Stimulated activated CD4-positive, alpha-beta T cell treated with anti-CD3 and anti-CD28 coated beads, Interleukin-4, amount 100 ng/mL, for 1 hour (primary cell): ENCODE measurements at places on chromosomes 6 and 20.

- DNase-seq, result no peak
These were observed 144.2 kb downstream of the REV3L start for GRCh38 chr6:111338843-111339242.

DNA sequence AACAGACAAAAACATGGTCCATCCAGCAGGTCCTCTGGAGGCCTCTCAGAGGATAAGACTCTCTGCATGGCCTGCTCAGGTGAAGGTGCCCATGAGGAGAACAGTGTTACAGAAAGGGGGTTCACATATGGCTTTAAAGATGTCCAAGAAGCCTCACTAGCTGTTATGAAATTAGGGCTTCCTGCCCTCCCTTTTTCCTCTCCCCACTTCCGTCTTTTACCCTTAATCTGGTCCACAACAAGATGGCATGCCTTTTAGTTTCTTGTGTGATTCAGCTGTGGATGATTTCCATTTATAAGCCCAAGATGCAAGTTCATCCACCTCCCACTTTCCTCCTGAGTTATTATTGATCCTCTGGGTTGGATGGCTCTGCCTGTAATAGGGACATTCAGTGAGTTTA is 14.0 kb downstream of the GCNT2 start:
- no peak for DNase-seq

- DNase-seq, result no peak
These were observed 16.2 kb upstream of the RCAN2 start for GRCh38 chr6:46507426-46507825.

DNA sequence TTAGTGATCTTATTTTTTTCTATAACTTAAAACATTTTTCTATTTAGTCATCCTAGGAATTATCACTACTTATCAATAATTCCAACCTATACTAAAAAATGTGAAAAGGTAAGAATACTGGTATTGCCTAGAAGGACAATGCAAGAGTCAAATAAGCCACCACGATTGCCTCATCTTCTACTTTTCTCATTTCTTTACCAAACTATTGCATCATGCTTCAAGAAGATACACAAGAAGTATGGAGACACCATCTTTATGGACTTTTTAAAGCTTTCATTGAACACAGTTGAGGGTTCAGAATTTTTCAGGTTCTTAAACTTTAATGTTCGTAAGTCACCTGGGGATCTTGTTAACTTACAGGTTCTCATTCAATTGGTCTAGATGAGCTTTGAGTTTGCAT is 25.9 kb downstream of the ELOVL2 start:
- DNase-seq, result no peak

GRCh38 chr6:6379573-6379972 is 59.1 kb upstream of the F13A1 start:
- DNase-seq, result no peak

- DNase-seq, result no peak
These were observed 202.9 kb downstream of the ZNF217 start for GRCh38 chr20:53390770-53391169.

GRCh38 chr20:61629602-61630390 is 377.7 kb downstream of the CDH4 start:
- no peak for DNase-seq

GRCh38 chr6:112457886-112458285 is 110.8 kb downstream of the RFPL4B start:
- DNase-seq, result no peak

DNA sequence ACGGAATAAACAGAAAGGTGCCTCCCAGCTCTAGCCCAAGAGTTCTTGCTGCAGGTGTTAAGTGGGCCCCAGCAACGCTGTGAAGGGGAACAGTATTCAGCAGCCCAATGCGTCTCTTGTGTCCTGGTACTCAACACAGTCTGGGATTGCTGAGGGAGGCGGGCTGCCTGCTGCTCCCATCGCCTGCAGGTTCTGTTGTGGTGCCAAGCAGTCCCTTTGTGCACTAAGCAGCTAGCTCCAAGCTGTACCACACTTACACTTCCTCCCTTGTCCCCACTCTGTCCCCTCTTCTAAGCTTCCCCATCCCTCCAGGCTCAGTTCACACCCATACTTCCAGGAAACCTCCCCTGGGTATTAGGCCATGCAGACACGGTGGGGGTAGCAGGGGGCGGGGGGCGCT is 92.7 kb downstream of the AGPAT4 start:
- DNase-seq, result no peak

DNA sequence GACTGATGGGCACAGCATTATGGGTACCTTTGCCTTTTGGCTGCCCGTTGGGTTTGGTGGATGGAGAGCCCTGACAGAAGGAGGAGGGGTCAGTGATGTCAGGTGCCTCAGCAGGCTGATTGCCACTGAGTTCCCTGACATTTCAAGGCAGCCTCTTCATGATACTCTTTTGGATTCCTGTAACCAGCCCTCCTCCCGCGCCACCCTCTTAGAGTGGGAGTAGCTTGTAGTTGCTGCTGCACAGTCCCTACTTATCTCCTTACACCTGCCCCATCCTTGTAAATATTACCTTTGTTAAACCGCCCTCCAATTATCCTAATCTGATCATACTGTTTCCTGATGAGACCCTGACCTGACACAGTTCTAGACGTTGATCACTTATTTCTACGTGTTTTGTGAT is 140.0 kb downstream of the CFAP61 start:
- no peak for DNase-seq

GRCh38 chr6:159620947-159621346 is 72.1 kb downstream of the SOD2 start:
- DNase-seq, result no peak

DNA sequence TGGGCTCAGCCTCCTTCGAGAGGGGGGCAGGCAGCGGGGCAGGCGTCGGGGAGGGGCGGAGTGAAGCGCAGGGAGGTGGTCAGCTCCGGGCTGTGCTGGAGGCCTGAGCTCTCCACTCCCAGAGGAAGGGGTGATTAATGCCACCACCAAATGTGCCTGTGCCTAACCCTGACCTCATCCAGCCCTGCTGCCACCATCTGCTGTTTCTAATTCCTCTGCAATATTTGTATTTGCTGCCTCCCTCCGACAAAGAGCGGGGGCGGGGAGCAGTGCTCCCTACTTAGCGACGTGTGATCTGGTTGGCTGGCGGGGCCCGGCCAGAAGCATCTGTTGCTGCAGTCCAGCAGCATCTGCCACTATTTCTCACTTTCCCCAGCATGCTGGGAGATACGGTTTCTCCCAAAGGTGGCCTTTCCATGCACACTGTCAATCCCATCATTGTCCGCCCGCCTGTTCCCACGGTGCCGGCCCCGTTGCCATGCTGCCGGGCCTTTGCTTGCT is 47.0 kb downstream of the DLL1 start:
- no peak for DNase-seq

GRCh38 chr20:48656661-48657211 is 171.1 kb downstream of the PREX1 start:
- DNase-seq, result no peak

DNA sequence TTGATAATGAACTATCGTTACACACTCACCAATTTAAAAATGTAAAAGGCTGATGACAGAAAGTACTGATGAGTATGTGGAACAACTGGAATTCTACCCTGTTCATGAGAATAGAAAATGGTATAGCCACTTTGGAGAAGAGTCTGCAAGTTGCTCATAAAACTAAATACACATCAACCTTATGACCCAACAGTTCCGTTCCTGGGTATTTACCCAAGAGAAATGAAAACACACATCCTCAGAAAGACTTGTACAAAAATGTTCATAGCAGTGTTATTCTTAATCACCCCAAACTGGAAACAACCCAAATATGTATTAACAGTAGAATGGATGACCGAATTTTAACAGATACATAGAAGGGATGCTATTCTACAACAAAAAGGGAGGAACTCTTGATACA is 145.7 kb upstream of the LRFN2 start:
- no peak for DNase-seq

GRCh38 chr20:47448429-47448828 is 53.3 kb upstream of the NCOA3 start:
- no peak for DNase-seq

GRCh38 chr6:116078945-116079344 is 18.3 kb upstream of the FRK start:
- no peak for DNase-seq

DNA sequence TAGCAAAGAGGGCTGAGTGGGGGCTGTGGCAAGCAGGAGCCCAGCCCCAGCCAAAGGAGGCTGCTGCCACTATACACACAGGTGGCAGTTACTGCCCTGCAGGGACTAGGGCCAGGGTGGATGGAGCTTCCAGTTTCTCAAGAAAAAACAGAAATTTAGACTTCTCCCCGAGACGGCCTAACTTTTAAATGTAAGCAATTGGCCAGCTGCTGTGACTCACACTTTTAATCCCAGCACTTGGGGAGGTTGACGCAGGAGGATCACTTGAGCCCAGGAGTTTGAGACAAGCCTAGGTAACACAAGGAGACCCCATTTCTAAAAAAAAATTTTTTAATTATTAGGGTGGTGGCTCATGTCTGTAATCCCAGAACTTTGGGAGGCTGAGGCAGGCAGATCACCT is 98.2 kb upstream of the NFATC2 start:
- DNase-seq, result no peak

DNA sequence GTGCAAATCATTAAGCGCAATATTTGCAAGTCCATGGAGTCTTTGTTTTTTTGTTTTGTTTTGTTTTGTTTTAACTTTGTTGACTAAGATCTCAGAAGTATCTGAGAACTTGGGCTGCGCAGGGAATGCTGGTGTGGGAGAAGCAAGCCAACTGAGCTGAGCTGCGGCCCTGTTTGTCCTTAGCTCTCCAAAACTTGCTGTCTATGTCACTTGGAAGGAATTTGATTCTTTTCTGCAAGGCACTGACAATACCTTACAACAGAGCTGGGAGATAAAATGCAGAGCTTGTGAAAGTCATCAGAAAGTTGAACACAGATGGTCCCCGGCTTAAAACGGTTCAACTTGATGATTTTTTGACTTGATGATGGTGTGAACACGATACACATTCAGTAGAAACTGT is 5.4 kb downstream of the SLC22A23 start:
- DNase-seq, result no peak

DNA sequence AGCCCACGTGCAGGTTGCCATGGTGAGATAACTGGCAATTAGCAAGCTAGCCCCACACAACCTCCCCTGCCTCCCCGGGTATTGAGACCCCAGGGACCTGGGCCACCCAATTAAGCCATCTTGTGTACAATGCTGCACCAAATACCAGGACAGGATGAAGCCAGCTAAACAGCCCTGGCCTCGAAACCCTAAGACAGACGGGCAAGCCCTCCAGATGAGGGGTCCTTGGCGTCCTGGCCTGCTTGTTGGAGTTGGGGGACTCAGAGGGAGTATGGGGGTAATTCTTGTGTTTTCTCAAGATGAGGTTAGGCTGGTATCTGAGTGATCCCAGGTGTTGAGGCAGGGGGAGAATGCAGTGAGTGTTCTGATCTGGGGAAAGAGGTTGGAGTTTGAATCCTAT is 8.8 kb upstream of the MAPRE1 start:
- DNase-seq, result no peak

DNA sequence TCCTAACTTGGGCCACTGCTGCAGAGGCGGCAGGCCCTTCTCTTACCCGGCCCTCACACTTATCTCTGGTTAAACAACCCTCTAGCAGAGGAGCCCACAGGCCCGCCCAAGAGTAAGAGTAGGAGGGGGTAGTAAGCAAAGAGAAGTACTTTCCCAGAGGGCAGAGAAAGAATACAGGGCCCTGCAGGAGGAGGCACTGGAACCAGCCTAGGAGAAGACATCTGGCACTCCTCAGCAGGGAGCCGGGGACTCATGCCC is 10.1 kb downstream of the MTCH1 start:
- no peak for DNase-seq

GRCh38 chr6:116881236-116881635 is 4.2 kb downstream of the RFX6 start:
- DNase-seq, result no peak

DNA sequence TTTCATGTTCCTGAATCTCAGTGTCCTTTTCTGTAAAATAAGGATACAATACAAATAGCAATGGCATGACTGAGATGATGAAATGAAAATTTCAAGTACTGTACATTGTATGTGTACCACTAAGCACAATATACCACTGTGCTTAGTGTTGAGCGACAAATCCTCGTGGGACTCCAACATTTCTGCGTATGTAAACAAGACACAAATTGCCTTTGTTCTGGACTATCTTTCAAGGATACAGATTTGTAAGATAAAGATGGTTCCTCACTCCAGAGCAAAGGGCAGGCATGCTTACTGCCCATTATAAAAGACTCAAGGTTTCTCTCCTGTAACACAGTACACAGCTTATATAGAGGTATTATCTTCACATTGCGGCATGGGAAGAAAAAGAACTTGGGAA is 6.0 kb downstream of the RARS2 start:
- no peak for DNase-seq

GRCh38 chr6:87139236-87139635 is 16.1 kb upstream of the ZNF292 start:
- DNase-seq, result no peak

GRCh38 chr6:15090145-15090579 is 155.7 kb upstream of the JARID2 start:
- no peak for DNase-seq

- DNase-seq, result no peak
These were observed 64.5 kb downstream of the FAM120B start for GRCh38 chr6:170371080-170371479.

- DNase-seq, result no peak
These were observed 318.0 kb upstream of the PTCHD4 start for GRCh38 chr6:48429021-48429420.

- no peak for DNase-seq
These were observed 42.4 kb downstream of the SNX14 start for GRCh38 chr6:85551264-85551663.

DNA sequence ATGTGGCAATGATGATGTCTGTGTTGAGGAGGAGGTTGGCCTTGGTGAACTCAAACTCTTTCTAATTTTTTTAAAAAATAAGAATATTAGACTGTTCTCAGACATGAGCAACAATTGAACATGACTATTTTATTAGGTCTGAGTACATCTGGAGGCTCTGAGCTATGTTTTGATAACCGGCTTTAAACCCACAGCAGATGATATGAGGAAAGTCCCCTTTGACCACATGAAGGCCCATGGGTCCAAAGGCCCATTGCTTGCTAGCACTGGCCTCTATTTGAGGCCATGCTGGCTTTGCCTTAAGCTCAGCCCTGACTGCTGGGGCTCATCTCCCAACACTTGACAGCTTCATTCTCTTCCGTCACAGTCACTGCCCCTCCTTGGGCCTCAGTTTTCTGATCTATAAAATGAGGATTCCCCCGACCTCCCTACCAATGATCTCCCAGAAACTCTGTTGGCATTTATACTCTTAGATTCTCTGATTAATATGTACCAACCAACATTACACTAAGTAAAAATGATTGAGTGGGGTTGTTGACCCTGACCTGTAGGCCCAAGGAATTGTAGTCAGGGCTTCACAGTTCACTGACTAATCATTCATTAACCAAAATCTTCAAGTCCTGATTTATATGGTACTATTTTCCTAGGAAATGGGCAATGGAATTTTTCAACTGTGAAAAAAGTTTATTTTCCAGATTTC is 23.9 kb upstream of the TINAG start:
- no peak for DNase-seq
